ENCODE measurements at places on chromosomes 16 and 17.
A peak's percentile ranks its signal among the peaks of the same experiment; 100 is the strongest.

DNA sequence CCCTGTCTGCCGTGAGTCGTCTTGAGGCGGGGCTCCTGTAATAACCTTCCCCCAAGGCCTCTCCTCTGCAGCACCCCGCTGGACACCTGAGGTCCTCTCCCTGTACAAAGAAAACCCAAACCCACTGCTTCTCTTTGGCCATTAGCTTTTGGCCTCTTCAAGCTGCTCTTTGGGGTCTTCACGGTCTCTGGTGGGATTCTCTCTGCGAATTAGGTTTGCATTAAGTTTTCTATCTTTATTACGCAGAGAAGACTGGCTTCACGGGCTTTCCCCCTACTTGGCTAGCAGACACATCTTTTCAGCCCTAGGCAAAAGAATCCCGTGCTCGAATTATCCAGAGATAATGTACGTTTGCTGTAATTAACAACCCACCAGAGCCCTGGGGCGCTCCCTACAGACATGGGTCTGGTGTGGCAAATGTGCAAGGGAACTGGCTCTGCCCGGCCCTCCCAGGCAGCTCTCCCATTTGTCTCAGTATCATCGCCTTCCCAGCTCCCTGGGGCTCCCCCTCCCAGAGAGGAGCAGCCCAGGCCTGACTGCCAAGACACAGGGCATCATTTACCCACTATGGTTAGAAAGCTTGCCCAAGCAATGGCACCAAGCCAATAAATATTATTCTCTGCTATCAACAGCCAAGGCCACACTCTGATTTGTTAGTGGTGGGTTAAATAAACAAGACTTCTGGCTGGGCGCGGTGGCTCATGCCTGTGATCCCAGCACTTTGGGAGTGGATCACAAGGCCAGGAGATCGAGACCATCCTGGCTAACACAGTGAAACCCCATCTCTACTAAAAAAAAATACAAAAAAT is 24.7 kb upstream of the KLHDC4 start:
- no peak for DNase-seq

GRCh38 chr16:1530883-1531637 is 2.4 kb upstream of the TMEM204 start:
- no peak for DNase-seq

DNA sequence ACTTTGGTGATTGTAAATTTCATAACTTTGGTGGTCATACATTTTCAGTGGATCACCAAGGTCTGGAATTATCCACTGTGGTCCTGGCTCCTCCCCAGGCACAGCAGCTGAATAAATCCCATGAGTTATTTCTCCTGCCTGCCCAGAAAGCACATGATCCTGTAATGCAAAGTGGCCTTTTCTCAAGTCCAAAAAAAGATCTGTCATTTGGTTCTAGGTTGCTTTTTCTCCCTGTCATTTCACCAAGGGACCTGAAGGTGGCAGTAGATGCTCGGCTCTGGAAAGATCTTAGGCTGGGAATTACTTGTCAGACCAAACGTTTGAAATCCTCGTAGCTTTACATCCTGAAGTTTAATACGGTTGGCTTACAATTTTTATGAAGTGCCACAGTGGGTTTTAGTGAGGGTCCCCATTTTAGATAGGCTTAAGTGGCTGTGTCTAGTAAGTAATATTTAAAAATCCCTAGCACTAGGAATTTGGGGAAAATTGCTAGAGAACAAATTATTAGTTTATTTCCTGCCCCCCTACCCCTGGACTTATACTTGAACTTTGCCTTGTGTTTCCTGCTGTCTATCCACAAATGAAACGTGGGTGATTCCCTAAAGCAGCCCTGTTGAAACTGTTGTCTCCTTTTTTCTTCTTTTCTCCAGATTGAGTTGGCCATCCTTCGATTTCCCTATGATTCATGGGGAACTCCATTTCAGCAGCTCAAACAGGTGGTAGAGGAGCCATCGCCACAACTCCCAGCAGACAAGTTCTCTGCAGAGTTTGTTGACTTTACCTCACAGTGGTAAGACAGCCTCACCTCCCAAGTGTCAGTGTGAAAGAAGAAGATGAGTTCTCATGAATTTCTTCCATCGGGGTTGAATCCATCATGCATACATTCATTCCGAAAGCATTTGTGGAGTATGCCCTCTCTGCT is 111.7 kb downstream of the MAP2K6 start:
- peak; percentile 69 for DNase-seq

DNA sequence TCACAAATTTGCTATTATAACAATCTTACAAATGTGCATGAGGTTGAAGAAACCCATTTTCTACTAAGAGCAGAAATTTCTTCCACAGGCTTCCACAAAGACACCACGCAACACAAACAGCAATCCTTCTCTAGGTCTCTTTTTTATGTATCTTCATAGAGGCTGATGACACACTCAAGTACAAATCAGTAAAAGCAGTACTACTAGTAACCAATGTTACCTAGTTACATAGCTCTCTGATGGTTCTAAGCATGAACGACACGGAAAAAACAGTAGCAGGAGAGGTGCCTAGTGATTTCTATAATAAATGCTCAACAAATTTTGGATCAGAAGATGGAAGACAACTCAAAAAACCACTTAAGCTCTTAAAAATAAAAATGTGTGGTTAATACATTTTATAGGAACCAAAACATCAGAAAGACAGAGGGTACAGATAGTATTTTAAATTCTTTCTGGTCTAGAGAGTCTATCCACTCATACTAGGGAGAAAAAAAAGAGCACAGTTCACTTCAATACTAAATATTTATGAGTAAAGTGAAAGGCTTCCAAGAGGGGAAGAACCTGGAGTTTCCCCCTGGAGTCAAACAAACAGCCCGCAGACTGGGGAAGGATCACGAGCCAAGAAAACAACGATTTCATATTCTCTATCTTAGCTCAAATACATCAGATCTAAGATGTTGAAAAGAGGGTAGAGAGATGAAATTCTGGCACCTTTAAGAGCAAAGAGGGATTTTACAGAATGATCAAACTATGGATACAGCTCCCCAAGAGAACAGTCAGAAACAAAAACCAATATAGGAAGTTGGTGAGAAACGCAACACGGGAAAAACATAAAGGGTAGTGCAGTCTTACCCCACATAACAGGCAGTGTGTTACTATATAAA is 40.2 kb downstream of the SMG6 start:
- DNase-seq: no peak
